Fibroblast of skin of scalp (primary cell): ENCODE measurements at places on chromosomes 12 and 14.

GRCh38 chr12:111673503-111673902 is 12.3 kb downstream of the BRAP start:
- peak; percentile 25 for DNase-seq

GRCh38 chr14:75531256-75531655 is 9.0 kb downstream of the BATF start:
- no peak for DNase-seq

DNA sequence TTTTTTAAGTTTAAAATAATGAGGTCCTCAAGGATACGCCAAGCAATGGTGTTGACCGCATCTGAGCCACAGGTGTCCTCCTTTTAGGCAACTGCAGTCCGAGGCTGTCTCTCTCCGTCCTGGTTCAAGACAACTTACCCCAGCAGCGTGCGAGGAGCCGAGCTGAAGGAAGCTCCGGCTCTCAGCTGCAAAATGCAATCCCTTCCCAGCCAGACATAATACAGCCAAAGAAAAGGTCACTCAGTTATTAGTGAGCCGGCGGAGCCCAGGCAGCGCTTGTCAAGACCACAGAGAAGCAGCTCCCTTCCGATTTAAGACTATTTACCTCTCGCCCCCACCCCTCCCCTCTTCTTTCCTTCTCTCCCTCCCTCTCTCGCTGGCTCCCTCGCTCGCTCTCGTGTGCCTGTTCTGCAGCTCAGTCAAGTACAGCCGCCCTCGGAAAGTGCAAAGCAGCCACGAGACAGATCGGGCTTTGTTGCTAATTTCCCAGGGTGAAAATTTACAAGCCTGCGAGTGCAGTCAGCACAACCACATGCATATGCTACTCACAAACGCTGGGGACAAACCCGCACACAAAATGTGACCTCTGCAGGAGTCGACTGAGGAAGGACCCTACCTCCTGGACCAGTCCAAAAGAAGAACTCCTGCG is 363 bp upstream of the LMO3 start:
- DNase-seq = peak; percentile 27

- peak; percentile 86 for DNase-seq
These were observed 148.9 kb upstream of the MAX start for GRCh38 chr14:65251213-65251612.

GRCh38 chr14:54208751-54209150 is 188.1 kb upstream of the CDKN3 start:
- DNase-seq = no peak

DNA sequence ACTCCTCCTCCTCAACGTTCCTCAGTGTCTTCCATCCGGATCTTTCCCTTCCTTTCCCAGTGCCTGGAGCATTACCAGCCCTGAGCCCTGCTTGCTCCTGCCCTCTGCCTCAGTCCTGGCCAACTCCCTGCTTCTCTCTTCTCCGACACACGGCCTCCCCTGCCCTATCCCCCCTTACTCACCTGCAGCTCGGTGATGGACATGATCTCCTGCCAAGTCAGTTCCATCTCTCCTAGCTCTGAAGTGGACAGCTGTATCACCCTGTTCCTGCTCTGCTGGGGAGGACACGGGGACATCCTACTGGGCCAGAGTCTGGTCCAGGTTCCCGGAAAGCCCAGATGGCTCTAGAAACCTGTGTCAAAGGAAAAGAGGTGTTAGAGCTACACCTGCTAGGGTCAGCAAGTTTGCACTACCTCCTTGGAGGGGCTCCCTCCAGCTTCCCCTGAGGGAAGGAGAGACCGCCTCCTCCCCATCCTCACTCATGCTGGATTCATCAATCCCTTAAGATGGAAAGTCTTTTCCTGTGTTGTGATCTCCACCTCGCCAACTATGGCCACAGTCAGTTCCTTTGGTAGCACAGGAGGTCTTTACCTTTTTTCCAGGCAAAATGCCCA is 5.8 kb downstream of the NFE2 start:
- no peak for DNase-seq

- DNase-seq = peak; percentile 38
These were observed 537.6 kb upstream of the TMEM132C start for GRCh38 chr12:127729381-127729780.

- DNase-seq = no peak
These were observed 156.6 kb downstream of the UNC79 start for GRCh38 chr14:93587330-93587729.

- no peak for DNase-seq
These were observed 92.9 kb downstream of the ATP23 start for GRCh38 chr12:58034311-58034710.

DNA sequence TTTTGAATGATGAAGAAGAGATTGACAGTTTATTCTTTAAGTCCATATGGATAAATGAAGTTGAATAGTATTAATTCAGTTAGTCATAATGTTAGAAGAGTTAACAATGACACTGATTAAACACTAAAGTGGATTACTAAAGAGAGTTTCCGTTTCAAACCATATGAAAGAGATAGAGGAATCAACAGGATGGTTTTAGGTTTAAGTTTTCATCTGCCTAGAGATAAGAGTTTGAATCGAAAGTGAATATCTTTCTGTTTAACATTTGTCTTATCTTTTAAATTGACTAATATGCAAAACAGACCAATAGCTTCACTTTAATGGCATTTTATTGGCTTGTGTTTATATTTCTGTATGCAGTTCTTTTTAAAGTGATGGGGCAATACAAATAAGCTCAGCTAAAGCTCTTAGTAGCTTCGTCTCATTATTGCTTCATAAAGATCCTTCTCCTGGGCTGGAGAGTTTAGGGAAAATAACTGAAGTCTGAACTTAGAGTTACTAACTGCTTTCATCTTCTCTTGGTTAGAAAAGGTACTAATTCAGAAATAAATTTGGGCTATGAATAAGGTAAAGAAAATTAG is 66.0 kb downstream of the MIPOL1 start:
- DNase-seq = no peak

DNA sequence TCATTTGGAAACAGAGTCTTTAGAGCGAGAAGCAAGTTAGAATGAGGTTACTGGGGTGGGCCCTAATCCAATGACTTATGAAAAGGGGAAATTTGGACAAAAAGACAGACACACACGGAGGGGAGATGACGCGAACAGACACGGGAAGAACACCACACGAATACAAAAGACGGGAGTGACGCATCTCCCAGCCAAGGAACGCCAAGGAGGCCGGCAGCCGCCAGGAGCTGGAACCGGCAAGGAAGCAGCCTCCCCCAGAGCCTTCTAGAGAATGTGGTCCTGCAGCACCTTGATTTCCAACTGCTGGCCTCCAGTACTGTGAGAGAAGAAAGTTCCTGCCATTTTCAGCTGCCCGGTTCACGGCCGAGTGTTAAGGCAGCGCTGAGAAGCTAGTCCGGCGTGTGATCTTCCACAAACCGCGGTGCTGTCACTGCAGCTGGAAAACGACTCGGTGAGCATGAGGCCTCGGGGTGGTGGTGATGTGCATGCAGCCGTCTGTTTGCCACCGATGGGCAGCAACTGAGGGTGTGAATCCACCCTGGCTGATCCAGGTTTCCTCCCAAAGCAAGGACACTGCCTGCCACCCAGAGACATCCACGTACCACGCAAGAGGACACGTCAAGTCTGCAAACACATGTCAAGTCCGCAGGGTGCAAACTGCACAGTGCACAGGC is 124.5 kb downstream of the NCOR2 start:
- no peak for DNase-seq
